ENCODE measurements at places on chromosomes 2 and 18.

DNA sequence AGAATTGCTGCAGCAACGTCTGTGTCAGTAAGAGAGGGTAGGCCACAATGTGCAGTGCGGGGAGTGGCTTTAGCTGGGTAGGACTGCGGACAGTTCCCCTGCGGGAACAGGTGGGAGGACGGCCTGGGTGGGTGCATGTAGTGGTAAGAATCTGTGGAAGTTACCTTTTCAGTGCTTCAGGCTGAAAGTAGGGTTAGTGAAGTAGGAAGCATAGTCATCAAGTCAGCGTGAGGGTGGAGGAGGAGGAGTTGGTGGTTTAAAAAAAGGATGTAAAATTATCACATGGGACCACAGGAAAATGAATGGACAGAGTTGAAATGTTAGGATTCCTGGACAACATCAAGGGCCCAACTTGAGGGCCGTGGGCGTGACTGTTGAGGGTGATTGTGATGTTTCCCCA lies 13.2 kb downstream of the CEP192 start:
- no peak for DNase-seq

DNA sequence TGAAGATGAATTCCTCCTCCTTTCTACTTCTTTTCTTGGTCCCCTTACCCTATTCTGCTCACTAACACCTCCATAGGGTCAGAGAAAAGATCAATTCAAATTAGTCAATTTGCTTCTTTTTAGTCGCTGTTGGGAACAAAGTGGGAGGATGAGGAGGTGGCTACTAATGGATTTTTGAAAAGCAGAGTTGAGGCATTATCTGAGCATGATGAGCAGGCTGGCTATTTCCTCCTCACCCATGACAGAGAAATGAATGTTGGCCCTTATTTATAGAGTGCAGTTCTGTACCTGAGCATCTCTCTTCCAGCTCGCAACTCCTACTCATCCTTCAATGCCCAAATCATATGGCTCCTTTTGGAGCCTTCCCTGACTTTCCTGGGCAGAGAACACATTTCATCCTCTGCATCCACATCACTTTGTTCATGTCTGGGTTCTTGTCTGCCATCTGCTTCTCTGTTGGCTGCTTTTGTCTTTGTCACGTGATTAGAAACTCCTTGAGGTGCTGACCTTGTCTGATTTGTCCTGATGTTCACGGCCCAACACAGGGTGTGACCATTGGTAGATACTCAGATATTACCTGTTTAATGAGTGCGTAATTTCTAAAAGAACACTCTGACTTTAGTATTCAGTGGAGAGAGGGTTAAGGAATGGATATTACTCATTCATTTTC lies 45.9 kb downstream of the CYRIA start:
- no peak for DNase-seq

DNA sequence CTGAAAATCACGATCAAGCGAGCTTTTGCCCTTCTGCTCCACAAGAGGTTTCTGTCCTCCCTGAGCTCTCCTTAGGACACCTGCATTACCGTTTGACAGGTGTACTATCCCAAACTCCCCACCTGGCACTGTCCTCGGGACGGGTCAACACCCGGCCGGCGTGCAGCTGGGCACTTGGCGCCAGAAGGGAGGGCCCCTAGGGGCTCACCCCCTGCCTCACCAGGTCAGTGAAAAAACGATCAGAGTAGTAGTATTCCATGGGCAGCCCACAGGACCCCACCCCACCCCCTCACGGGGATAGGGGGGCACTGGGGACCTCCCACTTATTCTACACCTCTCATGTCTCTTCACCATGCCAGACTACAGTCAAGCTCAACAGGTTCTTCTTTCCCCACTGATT lies 117.6 kb upstream of the ANKRD30BL start:
- no peak for DNase-seq

DNA sequence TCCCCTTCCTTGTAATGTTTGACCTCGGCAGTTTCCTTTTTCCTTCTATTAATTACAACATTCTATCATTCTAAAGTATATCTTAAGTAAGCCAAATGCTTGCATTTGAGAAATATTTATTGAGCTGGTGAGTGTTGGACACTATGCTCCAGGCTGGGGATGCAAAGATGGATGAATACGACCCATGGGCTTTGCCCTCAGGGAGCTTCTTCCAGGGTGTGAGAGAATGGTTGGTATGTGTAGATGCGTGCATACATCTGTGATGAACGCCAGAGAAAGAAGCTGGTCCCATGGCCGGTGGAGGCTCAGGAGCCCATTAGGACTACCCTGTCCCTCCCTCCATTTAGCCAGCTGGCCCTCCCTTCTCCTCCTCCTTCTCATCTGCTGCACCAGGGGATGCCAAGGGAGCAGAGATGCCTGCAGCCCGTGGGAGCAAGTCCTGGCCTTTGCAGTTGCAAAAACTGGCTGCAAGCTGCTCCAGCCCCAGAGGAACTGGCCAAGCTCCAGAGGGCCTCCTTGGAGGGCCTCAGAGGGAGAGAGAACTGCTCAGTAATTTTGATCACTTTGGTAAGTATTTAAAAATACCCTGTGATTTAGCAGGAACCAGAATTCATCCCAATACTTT lies 65.7 kb upstream of the FOSL2 start:
- DNase-seq, result no peak

DNA sequence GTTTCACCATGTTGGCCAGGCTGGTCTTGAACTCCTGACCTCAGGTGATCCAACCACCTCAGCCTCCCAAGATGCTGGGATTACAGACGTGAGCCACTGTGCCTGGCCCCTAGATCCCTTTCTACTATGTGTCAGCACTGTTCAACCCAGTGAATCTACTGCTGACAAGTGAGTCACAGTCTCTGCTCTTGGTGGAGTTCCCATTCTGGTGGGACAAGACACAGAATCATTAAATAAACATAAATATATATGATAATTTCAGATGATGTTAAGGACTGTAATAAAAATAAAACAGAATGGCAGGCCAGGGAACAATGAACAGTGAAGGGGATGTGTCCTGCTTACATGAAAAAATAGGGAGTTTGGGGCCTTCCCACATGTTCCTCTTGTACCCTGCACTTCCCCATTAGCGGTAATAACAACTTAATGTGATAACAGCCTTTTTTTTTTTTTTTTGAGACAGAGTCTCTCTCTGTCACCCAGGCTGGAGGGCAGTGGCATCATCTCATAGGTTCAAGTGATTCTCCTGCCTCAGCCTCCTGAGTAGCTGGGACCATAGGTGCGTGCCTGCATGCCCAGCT lies 112.2 kb downstream of the CPO start:
- DNase-seq, result peak; percentile 79

DNA sequence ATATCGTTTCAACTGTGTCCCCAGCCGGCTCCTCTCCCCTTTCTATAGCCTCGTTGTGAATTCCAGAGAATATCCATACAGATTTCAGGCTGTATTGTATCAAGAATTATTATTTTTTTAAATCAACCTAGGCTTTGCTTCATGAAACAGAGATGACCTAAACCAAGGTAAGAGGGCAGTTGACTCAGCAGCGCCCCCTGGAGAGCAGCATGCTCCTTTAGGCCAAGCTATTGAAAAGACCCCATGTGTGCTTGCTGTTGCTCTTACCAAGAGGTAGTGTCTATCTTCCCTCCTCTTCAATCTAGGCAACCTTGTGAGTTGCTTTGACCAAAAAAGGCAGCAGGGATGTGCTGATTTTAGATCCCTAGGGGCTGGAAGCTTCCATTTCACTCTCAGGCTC lies 426.7 kb upstream of the SMIM21 start:
- DNase-seq, result no peak

GRCh38 chr2:85748039-85748734 lies 5.6 kb upstream of the ATOH8 start:
- no peak for DNase-seq

DNA sequence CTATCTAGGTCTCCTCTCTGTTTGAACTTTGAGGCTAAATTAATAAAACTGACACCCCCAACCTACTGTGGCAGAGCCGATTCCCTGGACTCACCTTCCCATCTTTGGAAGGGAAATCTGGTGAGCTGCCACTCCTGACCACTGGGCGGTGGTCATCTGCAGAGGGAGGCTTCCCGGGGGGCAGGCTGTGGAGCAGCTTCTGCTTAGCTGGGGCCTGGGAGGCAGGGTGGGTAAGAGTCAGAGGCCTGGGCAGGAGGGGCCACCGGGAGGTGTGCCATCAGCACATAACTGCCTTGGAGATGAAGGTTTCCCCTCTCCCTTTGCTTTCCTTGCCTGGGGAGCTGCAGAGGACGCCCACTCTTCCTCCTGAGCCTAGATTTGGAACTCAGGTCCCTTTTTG lies 2.3 kb upstream of the NPPC start:
- DNase-seq, result no peak

DNA sequence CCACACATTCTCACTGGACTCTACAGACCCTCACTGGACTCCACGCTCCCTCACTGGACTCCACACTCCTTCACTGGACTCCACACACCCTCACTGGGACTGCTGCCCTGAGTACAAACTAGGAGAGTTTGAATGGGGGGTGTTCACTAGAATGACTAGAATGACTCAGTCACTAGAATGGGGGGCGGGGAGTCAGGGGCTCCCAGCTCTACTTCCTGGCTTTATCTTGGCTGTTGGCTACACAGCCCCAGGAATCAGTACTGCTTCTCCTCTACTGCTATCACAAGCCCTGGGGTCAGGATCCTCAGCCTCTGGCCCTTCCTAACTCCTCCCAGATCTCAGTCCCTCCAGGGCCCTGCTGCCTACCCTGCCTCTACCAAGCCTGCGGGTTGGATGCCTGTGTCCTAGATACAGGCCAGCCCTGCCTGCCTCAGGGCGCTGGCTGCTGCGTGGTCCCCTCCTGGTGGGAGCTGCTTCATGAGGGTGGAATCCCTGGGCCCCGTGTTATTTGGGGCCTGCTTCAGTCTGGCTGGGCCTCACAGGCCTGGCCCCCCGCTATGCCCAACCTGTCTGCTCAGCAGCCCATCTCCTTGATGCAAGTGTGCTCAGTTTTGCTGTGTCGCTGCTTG lies 7.8 kb downstream of the PTMA start:
- DNase-seq, result peak; percentile 58

GRCh38 chr2:229425598-229425997 lies 154.5 kb upstream of the PID1 start:
- no peak for DNase-seq

GRCh38 chr2:2527148-2527547 lies 196.1 kb upstream of the MYT1L start:
- no peak for DNase-seq

- no peak for DNase-seq
Observed at GRCh38 chr2:101718993-101719571, 21.6 kb downstream of the MAP4K4 start.

DNA sequence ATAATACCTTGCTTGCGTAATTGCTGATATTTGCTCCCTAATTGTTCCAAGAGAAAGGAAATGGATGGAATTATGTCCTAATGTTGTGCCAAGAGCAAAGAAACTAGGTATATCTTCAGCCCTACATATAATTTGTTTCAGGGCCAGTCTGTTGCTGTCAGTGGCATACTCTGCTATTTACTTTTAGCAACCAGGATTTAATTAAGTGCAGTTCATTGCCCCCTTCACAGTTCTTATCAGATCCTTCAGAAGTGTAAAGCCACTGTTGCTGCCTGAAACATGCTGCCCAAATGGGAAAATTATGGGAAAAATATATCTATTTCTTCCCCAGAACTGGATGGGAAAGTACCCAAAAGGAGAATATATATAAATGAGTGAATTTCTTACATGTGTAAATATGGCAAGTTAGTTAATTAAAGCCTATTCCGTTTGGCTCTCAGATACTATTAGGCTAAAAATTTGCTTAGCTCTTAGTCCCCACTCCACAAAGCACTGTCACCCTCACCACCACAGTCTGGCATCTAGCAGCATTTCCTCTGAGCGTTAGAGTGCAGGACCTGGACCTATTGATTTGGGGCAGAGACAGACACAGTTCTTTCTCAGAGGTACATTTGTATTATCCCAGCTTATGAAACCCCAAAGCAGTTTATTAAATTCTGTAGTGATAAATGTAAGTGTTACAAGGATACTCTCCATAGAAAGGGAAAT lies 72.8 kb upstream of the DTNA start:
- no peak for DNase-seq

- no peak for DNase-seq
Observed at GRCh38 chr2:192574552-192574951, 379.8 kb upstream of the TMEFF2 start.

- no peak for DNase-seq
Observed at GRCh38 chr2:230872968-230873660, 8.4 kb downstream of the ITM2C start.

DNA sequence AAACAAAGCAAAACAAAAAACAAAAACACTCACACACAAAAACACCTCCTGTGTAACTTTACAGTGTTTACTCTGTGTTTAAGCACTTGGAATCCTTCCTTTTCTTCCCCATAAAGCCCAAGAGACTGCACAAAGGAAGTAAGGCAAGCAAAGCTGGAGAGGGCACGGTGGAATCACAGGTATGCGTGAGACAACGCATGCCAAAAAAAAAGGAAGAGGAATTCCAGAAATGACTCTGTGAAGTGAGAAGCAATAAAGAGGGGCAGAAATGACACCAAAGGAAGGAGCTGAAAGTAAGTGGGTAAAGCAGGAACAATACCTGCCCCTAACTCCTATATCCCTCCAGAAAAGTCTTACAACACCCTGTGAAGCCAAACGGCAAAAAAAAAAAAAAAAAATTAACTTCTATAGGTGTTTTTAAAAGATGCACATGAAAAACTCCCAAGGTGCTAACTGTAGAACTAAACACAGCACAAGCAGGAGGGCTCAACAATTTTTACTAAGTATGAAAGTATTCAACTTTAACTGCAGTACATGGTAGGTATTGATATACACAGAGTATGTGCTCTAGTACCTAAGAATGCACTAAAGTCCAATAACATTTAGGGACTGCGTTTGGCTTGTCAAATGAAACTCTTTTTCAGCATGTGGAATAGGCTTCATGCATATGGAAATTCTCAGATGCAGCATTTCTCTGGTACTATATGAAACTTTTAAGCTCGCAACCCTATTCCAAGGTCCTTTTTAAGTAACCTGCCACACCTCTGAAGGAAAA lies 9.1 kb downstream of the RND3 start:
- DNase-seq, result no peak
